ENCODE measurements at places on chromosomes 11 and 22. TPM values are rescaled to one million over a fixed set of nuclear protein-coding genes. Genes with fewer than 3 reads are reported as not detected.

DNA sequence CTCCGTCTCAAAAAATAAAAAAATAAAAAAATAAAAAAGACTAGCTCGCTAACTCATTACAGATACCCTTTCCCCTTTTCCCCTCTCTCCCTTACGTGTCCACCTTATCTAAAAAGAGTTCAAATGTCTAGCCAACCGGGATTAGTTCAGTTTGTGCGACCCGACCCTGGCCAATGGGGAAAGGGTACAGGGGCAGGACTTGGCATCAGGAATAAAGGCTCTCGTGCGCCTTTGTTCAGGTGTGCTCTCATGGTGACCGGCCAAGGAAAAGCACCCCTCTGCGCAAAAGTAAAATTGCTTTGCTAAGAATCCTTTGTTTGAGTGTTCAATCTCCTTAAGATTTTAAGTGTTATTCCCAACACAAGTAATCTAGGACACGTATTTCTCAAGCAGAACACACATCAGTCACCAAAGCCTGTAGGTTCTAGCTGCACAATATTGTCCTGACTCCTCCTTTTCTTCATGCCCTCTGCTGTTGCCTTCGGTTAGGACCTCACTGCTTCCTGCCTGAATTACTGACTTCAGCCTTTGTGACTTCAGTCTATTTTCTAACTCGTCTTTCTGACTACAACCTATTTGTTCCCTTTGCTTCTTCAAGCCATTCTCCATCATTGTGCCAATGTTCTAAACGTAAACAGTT is 20.7 kb upstream of the CECR2 start:
- no peaks in the 10 kb centered on the region for H3K27me3 ChIP-seq
- no peak for DNase-seq
- H3K36me3 ChIP-seq = no peaks in the 10 kb centered on the region
- no peak overlapping the region for H3K27ac ChIP-seq

OR6X1 gene
- total RNA-seq = not detected

GRCh38 chr22:43466710-43467109 is 54.9 kb downstream of the MPPED1 start:
- H3K4me1 ChIP-seq = no peaks in the 10 kb centered on the region
- H3K27ac ChIP-seq = no peak overlapping the region
- H3K4me3 ChIP-seq = no peak overlapping the region

DNA sequence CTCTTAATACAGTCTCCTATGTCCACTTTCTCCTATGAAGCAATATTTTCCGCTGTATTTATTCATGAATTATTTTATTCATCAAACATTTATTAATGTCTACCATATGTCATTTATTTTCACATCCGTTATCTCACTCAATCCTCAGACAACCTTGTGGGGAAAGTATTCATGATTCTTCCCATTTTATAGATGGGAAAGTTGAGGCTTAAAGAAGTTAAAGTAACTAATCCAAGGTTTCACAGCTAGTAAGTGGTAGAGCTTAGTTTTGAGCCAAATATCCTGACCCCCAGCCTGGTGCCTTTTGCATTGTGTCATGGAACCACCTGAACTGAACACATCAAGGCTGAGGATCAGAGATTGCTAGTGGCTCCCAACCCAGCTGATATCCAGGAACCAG is 66.6 kb downstream of the ISX start:
- no peaks in the 10 kb centered on the region for H3K36me3 ChIP-seq
- H3K4me3 ChIP-seq = no peak overlapping the region
- H3K27me3 ChIP-seq = no peaks in the 10 kb centered on the region
- no peak overlapping the region for H3K27ac ChIP-seq

PKP3 gene
- 2.2 TPM for total RNA-seq

GRCh38 chr11:95891423-95892170 is 32.3 kb downstream of the MTMR2 start:
- peaks cover 3% of the 10 kb centered on the region for H3K4me1 ChIP-seq
- H3K27me3 ChIP-seq = no peaks in the 10 kb centered on the region
- no peaks in the 10 kb centered on the region for H3K36me3 ChIP-seq
- no peak overlapping the region for H3K27ac ChIP-seq
- peak; percentile 58 for DNase-seq

GRCh38 chr11:21426931-21427330 is 757.5 kb downstream of the NELL1 start:
- no peaks in the 10 kb centered on the region for H3K4me1 ChIP-seq
- H3K4me3 ChIP-seq = no peak overlapping the region
- H3K27ac ChIP-seq = no peak overlapping the region
- no peak for DNase-seq
- H3K36me3 ChIP-seq = no peaks in the 10 kb centered on the region
- no peaks in the 10 kb centered on the region for H3K27me3 ChIP-seq

SNX15 gene
- total RNA-seq = 8.1 TPM

DNA sequence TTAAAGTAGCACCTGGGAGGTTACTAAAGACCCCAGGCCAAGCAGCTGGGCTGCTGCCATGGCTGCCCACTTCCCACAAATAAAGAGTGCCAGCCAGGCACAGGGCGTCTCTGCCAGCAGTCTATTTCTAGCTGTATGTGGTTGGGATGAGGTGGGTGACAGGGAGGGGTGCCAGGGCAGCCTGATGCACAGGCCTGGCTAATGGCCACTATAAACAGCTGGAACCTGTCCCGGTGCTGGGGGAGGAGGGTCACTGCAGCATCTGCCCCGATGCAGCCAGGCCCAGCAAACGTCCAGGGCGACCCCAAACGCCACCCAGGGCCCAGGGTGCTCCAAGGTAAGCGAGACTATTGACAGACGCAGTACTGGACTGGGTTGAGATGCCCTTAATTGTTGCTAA is 37.4 kb downstream of the SCUBE1 start:
- H3K4me3 ChIP-seq = no peak overlapping the region
- peaks cover 2% of the 10 kb centered on the region for H3K4me1 ChIP-seq
- H3K27ac ChIP-seq = no peak overlapping the region
- no peaks in the 10 kb centered on the region for H3K36me3 ChIP-seq

- no peak overlapping the region for H3K27ac ChIP-seq
- no peak overlapping the region for H3K4me3 ChIP-seq
- H3K4me1 ChIP-seq = no peaks in the 10 kb centered on the region
- no peaks in the 10 kb centered on the region for H3K27me3 ChIP-seq
- no peak for DNase-seq
- H3K36me3 ChIP-seq = no peaks in the 10 kb centered on the region
These were observed 436.2 kb downstream of the BUD13 start for GRCh38 chr11:116336540-116336939.
